ENCODE measurements at places on chromosomes 13 and 19.

- no peak for DNase-seq
Measured at GRCh38 chr19:5857203-5858081, 6.2 kb upstream of the FUT3 start.

- DNase-seq, result no peak
Measured at GRCh38 chr19:46809534-46810272, 21.3 kb upstream of the SLC1A5 start.

- peak; percentile 51 for DNase-seq
Measured at GRCh38 chr19:51712461-51713081, 11.2 kb downstream of the HAS1 start.

GRCh38 chr13:32642316-32642715, 56.1 kb downstream of the PDS5B start:
- no peak for DNase-seq

DNA sequence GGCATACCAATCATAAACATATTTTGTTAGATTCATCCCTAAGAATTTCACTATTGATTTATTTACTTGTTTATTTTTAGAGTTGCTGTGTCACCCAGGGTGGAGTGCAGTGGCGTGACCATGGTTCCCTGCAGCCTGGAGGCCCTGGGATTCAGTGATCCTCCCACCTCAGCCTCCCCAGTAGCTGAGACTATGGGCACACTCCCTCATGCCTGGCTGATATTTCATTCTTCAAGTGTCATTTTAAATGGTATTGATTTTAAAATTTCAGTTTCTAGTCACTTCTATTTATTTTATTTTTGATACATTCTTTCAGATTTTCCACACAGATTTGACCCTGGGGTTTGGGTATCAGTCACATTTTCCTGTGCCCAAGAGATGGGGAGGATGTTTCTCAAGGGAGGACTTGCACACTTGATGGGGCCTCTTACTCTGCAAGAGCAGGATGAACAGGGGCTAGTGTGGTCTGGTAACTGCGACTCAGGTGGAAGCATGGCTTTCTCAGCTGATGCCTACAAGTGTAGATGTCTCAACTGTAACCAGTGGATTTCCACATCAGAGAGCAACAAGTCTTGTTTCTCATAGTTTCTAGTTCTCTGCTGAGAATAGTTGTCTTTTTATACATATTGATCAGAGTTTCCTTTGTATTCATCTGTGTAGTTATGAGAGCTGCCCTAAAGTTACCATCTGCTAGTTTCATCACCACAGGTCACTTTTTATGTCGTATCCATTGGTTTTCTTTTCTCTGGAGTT, 40.2 kb downstream of the CCNE1 start:
- no peak for DNase-seq

DNA sequence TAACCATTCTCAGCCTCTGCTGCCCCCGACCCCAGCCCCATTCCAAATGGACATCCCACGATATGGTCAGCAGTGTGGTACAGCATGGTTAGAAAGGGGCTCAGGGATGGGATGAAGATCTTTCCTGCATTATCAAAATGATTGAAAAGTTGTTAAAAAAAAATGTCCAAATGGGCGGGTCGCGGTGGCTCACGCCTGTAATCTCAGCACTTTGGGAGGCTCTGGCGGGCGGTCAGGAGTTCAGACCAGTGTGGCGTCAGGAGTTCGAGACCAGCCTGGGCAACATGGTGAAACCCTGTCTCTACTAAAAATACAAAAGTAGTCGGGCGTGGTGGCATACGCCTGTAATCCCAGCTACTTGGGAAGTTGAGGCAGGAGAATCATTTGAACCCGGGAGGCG, 54.3 kb upstream of the ZNF254 start:
- DNase-seq, result no peak

Data from H1 (cell line).